CD4-positive, alpha-beta T cell treated with Interferon alpha-2 for 1 hour (primary cell): ENCODE measurements at places on chromosomes 3 and 15.

- DNase-seq, result no peak
These were observed 21.0 kb downstream of the BOC start for GRCh38 chr3:113232342-113232741.

DNA sequence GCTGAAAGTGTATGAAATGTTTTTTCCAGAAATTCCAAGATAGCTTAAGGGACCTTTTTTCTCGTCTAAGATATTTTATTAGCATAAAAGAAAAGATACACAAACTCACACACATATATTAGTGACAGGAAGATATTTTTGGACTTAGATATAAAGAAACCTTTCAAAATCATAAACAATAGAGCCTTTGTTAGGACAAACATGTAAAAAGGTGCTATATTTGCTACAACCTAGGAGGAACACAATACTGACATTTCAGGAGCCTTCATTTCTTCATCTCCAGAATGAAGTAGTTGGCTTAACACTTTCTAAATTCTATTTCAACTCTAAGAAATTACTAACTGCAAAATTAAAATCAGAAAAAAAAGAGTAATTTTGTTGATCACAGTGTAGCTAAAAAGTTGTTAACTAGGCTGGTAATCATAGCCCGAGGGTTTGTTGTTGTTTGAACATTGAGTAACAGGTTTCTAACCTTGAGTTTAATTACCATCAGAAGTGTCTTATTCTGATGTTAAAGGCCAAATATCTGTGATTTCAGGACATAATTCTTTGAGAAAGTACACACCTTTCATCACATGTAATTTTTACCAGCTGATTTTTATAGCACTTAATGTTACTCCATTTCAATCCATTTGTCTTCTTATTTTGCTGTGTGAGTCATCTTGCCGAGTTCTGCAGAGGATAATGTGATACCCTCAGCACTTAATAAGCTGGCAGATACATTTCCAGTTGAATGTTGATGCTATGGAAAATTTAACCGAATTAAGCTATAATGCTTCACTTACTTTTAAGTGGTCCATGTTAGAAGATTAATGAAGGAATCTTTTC lies 97.3 kb downstream of the MBNL1 start:
- no peak for DNase-seq

GRCh38 chr15:83109532-83109931 lies 2.1 kb downstream of the TM6SF1 start:
- no peak for DNase-seq

DNA sequence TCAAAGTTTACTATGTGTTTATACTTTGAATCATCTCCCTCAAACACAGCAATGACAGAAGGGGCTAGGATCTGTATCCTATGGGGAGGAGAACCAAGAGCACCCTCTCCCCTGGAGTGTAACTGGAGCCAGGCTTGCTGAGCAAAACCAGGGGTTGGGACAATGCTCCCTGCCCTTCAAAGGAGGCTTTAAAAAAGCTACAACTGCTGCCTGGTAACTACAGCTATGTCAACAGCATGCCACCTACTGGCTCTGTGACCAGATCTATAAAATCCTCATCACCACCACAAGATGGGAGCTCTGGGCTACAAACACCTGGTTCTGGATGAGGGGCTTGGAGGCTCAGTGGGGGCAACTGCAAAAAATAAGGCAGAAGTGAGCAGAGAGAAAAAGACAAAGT lies 61.9 kb downstream of the ANO10 start:
- DNase-seq, result no peak

DNA sequence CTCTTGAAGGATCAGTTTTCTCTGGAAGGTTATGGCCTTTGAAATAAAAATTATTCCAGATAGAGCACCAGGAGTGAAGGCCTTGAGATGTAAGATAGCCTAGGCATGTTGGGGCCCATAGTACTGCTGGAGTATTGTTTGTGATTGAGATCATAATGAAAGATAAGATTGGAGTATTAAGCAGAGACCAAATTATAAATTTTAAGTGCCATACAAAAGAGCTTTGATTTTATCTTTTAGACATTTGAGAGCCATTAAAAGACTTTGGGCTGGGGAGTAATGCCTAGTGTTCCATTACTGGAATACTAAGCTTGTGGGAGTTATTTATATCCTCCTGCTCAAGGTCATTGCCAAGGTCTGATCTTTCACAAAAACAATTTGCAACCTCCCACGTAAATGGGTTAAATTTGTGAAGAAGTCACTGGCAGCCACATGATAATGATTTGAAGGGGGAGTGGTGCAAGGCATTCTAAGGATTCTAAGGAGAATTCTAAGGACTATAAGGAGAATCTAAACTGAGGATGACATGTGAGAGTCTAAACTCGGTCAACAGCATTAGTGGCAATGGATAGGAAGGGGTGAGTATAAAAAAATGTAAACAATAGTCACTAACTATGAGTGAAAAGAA lies 12.8 kb downstream of the ELL3 start:
- DNase-seq, result no peak

DNA sequence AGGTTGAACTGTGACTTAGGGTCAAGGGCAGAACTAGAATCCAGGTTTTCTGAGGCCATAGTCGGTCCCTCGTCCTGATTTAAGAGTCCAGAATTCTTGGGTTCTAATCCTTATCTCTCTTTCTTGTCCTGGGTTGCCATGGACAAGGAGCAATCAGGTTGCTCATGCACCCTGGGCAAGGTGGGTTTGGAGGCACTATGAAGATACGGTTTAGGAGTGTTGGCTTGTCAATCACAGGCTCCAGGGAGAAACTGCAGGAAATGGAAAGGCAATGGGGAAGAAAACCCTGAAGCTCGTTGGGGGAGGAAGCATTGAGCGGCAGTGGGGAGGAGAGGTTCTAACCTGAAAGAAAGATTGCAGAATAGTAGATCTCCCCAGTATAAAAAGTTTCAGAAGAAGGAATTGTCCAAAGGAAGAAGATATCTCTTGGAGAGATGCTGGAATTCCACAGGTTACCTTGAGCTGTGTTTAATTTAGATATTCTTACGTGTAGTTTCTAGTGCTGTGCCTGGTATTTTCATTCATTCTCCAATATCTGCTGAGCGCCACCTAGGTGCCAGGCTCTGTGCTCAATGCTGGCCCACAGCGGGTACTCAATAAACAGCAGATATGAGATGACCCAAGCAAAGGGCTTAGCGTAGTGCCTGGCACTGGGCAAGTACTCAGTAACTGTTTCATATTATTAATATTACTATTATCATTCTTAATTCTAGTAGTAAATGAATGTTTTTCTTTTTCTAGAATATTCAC lies 2.0 kb downstream of the ACAN start:
- DNase-seq, result no peak

- DNase-seq, result peak; percentile 72
These were observed 67.1 kb upstream of the CDV3 start for GRCh38 chr3:133506215-133506901.

DNA sequence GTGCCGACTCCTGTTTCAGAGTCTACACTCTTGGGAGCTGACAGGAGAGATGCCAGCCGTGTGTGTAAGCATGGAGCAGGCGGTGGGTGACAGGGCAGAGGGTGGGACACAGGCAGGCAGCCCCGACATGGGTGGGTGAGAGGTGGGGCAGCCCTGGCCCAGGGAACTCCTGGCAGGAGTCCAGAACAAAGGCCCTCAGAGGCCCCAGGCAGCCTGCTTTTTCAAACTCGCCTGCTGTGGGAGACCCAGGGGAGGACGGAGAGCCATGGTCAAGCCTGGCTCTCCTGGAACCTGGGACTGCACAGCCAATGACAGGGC lies 29.3 kb upstream of the SLC41A3 start:
- DNase-seq, result no peak

GRCh38 chr3:11618904-11619303 lies 24.8 kb downstream of the VGLL4 start:
- no peak for DNase-seq

DNA sequence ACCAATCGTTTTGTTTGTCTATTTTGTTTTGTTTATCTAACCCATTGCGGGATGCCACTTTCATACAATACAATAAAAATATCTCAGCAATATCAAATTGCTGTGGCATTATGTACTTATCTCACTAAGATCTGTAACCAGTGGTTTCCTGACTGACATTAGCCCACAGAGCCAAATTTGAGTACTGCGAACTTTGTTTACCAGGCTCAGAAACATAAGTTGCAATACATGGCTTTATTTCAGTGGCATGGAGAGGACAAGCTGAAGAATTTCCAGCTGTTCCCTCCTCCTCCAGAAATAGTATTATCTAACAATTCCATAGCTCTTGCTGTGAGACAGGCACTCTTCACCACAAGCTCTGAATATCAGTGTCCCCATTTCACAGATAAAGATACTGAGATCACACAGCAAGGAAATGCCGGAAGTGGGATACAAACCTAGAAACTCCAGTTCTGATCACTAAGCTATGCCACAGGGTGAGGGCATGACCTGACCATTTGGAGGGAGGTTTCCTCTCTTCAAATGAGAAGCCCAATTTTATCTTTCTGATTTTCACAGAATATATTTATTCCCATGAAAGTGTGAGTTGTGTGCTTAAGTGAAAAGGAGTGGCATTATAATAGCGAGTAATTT lies 469.9 kb upstream of the CBLB start:
- peak; percentile 56 for DNase-seq

- DNase-seq, result no peak
These were observed 164.6 kb upstream of the PFN2 start for GRCh38 chr3:150135287-150135721.

DNA sequence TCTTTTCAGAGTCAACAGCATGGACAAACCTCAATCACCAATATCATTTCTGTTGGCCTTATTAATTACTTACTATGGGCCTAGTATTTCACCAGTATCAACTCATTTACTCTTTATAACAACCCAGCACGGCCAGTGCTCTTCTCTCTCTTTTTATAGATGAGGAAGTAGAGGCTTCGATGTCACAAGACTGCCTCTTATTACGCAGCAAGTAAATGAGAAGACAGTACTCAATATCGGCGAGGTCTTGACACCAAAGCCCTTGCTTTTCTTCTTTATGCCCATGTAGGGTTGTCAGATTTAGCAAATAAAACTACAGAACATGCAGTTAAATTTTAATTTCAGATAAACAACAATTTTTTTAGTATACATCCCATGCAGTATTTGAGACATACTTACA lies 99.0 kb upstream of the KCNMB2 start:
- no peak for DNase-seq

DNA sequence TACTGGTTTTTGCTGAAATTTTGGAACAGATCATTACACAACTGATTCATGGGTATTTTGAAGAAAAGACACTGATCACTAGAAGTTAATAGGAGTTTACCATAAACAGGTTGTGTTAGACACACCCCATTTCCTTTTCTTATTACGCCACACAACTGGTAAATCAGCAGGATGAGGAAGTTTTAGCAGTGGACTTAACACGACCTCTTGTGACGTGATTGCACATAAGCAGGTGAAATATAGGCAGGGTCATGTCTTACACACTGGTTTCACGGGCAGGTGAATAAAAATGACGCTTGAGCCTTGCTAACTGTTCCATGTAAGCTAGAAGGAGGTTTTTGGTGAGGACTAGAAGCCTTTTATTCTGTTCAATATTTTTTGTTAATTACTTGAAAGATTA lies 27.1 kb upstream of the TPRG1 start:
- peak; percentile 55 for DNase-seq

GRCh38 chr3:72069543-72069942 lies 284.6 kb upstream of the PROK2 start:
- DNase-seq, result no peak

GRCh38 chr15:84955089-84955848 lies 26.4 kb upstream of the PDE8A start:
- peak; percentile 52 for DNase-seq

GRCh38 chr15:55496716-55497115 lies 11.3 kb downstream of the DNAAF4 start:
- DNase-seq, result no peak

- no peak for DNase-seq
These were observed 3.4 kb downstream of the DUOXA2 start for GRCh38 chr15:45117308-45118130.

- no peak for DNase-seq
These were observed 81.8 kb upstream of the COL6A5 start for GRCh38 chr3:130263708-130264107.

DNA sequence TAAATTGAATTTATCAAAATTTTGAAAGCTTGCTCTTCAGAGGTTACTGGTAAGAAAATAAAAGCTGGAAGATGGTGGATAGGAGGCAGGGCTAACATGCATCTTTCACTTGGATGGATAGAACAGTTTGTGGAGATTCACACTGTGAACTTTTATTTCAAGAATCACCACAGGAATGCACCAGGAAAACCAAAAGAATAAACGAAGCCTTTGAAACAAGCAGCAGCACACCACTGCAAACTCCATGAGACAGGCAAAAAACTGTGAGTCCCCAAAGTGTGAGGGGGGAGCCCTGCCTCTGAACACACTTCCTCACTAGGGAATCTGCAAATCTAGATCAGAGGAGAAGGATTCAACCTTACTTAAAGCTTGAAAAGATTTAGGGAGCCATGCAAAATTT lies 122.2 kb downstream of the RTP4 start:
- DNase-seq, result no peak

DNA sequence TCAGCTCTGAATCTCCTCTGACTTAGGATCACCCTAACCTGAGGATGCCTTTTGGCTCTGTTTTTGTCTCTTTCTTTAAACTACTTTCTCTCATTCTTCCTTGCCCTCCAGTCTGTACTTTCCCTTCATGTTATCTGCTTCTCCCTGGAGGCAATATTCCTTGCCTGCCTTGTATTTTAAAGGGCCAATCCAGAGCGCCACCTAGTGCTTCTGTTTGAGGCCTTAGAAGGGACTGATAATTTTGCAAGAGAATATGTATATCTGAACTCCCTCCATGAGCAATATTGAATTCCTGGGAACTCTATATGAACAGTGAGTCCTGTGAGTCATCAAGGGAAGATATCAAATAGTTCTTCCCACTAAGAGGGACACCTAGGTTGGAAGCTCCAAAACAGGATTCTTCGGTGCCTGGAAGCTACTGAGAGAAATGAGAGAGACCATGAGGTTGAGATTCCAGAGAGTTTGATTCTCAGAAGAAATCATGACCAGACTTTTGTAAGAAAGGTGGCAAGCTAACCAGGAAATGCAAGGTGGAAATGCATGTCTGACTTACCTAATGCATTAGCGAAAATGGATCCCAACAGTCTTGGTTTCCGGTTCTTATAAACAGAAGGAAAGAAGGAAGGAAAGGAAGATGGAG lies 203.8 kb upstream of the CD96 start:
- peak; percentile 7 for DNase-seq

DNA sequence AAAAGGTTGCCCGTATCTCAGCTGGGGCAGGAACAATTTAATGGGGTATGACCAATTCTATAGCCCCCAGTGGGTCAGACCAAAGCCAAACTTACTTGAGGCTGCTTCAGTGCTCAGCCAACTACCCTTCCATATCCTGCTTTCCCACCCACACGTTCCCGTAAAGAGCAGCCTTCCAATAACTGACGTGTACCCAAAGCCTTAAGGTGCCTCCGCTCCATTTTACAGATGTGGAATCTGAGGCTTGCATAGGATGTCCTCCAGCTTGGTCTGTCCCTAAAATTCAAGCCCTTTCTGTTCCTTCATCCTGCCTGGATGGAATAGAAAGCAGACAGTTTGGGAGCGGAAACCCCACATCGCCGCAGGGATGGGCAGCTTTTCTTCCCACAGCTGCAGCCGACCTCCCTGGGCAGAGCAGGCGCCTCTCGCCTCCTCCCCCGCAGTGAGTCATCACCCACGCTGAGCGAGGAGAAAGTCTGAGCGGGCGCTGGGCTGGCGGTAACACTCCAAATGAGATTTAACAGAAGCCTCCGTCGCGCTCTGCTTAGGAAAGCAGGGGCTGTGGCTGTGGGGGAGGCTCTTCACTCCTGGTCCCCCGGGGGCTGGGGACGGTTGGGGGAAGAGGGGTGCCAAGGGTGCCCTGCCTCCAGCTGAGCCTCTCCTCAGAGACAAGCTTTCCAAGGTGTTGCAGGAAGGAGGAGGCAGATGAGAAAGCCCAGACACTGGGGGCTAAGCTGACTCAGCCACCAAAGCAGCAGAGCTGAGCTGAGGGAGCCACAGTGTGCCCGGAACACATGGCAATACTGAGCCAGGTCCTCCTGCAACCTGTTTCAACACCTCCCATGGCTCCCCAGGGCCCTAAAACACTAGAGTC lies 57.8 kb upstream of the HRH1 start:
- DNase-seq, result peak; percentile 7
